ENCODE measurements at places on chromosomes 13 and 19. TPM values are rescaled to one million over a fixed set of nuclear protein-coding genes. Genes with fewer than 3 reads are reported as not detected.

DNA sequence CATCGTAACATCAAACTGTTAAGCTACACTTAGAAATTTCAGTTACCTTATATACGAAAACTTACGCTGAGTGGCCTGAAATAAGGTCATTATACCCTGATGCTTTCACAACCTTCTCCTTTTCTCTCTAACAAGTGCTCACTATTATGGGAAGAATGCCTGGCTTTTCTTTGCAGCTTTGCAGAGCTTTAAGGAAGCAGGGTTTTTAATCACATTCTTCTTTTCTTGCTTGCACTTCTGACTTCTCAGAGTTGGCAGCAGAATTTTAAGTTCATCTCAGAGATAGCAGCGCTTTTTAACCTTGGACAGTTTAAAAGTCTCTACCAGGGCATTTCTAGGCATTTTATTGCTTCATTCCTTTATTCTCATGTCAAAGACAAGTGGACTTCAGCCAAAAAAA, 285.1 kb downstream of the SPRY2 start:
- DNase-seq = no peak

DNA sequence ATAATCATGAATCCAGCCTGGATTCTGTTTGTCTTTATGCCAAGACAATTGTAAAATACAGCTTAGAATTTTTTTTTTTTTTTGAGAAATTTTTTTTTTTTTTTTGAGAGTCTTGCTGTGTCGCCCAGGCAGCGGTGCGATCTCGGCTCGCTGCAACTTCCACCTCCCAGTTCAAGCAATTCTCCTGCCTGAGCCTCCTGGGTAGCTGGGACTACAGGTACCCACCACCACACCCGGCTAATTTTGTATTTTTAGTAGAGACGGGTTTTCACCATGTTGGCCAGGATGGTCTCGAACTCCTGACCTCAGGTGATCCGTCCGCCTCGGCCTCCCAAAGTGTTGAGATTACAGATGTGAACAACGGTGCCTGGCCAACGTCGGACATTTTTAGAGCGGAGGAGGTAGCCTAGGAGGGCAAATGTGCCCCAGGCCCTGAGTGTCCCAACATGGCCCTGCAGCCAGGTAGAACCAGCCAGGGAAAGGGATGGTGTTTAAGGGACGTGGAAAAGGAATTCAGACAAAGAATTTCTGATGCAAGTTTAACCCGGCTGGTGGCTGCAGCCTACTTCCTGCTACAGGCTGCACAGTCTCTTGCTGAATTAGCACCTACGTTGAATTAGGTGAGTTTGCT, 89.8 kb downstream of the GNG7 start:
- no peak for DNase-seq

GRCh38 chr13:21328836-21329477, 130.1 kb downstream of the ZDHHC20 start:
- no peak for DNase-seq

DNA sequence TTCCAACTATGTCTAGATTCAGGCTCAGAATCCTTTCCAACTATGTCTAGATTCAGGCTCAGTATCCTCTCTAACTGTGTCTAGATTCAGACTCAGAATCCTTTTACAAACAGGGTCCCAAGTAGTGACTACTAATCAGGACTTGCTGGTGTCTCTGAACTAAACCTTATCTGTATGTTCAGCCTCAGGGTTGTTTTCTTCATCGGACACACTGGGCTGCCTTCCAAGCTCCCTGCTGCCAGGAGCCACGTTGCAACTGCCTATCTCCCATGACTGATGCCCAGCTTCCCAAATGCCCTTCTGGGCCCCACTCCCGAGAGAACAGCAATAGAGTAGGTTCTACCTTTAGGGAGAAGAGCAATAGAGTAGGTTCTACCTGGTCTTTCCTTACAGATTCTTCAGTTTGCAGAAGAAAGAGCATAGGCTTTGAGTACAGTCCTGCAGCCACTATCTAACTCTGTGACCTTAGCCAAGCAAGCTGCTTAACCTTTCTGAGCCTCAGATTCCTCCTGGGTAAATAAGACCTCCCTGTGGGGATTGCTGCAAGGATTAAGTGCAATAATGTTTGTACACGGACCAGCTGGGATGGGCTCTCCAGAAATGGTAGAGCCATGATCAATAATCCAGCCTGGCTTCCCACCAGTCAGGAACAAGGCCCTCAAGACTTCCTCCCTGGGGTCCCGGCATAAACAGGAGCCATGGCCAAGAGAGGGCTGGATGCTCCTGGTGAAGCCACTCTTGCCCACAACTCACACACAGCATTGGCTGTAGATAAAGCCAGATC, 61.5 kb downstream of the ZIC5 start:
- DNase-seq = no peak

DNA sequence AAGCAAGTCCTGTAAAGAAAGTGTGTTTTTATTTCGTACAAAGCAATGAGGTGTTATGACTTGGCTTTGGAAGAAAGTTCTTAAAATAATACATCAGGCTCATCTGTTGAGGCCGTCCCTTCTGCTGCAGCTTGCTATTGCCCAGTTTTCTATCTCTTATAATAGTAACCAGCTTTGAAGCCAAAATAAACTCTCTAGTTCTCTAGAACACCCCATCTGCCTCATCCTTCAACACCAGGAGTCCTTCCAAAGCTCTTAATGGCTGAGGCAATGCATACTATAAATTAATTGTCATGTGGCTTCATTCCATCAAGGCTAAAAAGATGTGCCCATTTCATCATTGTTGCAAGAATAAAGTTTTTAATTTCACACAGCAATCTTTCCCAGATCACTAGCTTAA, 49.4 kb upstream of the IPO5 start:
- no peak for DNase-seq

DNA sequence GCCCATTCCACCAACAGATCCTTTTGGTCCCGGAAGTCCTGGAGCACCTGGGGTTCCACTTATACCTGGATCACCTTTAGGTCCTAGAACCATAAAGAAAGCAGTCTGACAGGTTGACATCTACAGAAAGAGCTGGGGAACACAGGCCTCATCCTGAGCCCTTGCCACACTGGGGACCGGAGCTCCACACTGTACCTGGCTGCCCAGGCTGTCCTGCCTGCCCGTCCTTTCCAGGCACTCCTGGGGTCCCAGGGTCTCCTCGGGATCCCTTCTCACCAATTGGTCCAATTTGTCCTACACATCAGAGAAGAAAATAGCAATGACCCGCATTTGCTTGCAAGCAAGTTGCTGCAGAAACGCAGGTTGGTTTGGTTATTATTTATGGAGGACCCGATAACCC, 130.5 kb downstream of the COL4A1 start:
- DNase-seq = no peak

DNA sequence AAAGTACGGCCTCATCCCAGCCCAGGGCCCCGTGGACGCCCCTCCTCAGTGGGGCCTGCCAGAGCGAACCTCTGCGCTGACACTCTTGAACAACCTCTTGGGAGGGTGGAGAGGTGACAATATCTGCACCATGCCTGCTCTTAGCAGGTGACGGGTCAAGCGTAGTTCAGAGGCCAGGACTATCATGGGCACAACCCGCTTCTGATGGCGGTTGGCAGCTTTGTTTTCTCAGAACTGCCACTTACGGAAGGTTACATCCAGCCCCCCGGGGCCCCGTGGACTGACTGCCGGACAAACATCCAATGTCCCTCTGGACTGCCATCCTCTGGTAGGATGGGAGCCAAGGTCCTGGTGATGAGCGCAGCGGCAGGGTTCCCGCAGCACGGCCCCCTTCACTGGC, 91.1 kb downstream of the TUBA3C start:
- no peak for DNase-seq

DNA sequence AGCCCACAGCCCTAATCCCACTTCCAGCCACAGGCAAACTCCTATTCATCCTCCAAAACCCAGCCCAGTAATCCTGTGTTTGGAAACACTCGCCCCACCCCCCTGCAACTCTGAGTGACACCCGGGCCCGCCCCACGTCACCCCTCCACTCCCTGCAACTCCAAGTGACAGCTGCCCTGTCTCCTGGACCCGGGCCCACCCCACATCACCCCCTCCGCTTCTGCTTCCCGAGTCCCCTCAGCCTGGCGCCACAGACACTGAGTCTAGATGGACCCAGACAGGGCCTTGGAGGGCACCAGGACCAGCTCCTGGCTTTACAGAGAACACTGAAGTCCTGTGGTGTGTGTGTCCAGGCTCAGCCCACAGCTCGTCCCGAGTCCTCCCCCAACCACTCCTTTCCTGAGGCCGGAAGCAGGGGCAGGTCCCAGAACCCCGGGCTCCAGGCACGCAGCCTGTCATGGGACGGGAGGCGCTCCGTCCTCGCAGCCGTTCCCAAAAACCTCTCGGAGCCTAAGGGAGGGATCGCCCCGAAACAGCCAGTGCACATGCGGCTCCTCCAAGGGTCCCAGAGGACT, 7.7 kb downstream of the REXO1 start:
- DNase-seq = no peak

DNA sequence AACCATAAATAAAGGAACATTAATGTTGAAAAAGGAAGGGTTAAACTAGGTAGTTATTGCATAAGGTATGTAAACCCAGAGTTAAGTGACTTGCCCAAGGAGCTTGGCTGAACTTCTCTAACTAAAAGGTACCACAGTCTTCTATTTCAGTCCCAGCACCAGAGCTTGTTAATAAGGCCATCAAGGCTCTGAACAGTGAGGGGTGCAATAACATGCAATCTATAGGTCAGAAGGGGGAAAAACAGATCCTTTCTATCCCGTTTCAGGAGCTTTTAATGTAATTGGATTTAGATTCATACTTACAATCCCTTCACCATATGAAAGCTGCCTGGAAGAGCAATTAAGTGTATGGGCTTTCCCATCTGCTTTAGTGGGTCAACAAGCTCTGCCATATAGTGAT, 441.5 kb upstream of the SPRY2 start:
- DNase-seq = no peak

DNA sequence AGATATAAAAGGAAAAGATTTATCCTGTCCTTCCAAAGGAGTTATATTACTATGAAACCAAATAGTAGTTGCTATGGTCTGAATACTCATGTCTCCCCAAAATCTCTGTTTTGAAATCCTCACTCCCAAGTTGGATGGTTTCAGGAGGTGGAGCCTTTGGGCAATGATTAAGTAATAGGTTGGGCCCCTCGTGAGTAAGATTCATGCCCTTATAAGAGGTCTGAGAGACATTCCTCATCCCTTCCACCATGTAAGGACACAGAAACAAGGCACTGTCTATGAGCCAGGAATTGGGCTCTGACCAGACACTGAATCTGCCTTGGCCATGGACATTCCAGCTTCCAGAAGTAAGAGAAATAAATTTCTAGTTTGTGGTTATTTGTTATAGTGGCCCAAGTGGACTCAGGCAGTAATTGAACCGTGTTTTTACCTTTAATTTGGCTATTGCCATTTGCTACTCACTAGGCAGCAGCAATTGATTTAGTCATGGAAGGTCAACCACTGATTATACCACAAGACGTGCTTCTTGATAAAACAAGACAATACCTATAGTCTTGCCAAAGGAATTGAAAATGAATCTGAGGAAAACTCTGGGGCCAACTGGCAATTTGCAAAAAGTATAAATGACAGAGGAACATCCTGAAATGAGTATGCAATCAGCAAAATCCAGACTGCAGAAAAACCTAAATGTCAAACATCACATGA, 717.4 kb upstream of the SPRY2 start:
- DNase-seq = no peak

GRCh38 chr13:26987486-26988013, 184.1 kb downstream of the USP12 start:
- DNase-seq = no peak

- DNase-seq = no peak
Measured at GRCh38 chr13:111925146-111925875, 141.6 kb upstream of the SOX1 start.

DNA sequence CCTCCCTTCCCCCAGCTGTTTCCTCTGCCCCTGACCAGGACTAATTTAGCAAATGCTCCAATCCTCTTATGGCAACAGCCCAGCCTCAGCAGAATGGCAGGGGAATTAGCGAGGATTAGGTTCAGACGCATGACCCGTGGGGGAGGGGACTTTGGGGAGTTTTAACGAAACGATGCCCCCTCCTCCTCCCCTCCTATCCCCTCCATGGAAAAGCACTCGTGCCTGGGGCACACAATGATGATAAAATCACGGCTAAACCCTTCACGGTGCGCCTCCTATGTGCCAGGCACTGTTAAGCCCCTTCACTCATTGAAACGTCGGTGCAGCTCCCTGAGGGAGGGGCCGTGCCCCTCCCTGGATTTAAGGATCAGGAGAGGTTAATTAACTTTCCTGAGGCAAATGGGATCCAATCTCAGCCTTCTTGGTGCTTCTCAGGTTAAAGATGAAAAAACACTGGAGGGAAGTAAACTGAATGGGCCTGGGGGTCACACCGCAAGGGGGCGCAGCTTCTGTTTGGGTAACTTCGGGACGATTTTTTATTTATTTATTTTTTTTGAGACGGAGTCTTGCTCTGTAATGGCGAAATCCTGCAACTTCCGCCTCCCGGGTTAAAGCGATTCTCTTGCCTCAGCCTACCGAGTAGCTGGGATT, 10.1 kb upstream of the TPRX2 start:
- no peak for DNase-seq

DNA sequence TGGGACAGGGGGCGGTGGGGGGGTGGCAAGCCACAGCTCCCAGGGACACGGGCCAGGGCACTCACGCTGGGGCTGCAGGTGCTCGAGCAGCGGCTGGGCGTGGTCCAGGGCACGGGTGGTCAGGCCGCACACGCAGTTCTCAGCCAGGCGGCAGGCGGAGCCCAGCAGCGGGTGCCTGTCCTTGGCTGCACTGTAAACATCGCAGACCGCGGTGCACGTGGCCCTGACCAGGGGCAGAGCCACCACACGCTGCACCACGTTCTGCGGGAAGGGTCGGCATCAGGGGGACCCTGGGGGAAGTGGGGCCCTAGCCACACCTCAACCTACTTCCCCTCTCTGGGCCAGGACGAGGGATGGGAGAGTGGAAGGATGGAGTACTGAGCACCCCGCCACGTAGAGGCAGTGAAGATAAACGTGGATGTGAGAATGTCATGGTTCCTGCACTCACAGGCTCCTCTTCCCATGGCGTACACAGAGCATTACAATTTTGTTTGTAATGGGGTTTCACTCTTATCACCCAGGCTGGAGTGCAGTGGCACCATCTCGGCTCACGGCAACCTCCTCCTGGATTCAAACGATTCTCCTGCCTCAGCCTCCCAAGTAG, 3.4 kb downstream of the PLIN5 start:
- no peak for DNase-seq

DNA sequence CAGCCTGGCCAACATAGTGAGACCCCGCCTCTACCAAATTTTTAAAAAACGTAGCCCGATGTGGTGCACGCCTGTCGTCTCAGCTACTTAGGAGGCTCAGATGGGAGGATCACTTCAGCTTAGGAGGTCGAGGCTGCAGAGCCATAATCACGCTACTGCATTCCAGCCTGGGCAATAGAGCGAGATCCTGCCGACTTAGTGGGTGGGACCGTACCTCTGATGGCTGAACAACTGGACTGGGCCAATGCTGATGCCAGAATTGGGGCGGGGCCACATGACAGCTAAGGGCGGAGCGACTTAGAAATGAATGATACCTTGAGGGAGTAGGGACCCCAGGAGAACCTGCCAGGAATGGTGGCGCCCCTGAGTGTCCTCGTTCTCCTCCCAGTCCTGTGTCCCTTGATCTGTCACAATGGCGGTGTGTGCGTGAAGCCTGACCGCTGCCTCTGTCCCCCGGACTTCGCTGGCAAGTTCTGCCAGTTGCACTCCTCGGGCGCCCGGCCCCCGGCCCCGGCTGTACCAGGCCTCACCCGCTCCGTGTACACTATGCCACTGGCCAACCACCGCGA, 3.6 kb downstream of the LTBP4 start:
- no peak for DNase-seq

- no peak for DNase-seq
Measured at GRCh38 chr13:71382285-71382684, 484.7 kb downstream of the DACH1 start.

Gene NR1H2
- 67.5 TPM for total RNA-seq

Gene TRPM4
- 13.3 TPM for total RNA-seq

Gene NAPSA
- 0.14 TPM for total RNA-seq

Gene FPR1
- not detected for total RNA-seq

Gene ELSPBP1
- total RNA-seq = not detected

Gene ZNF791
- 5.5 TPM for total RNA-seq

All from epithelial cell of proximal tubule (primary cell).